GM23248 (cell line): ENCODE measurements at places on chromosomes 7 and 10. TPM values are rescaled to one million over a fixed set of nuclear protein-coding genes. Genes with fewer than 3 reads are reported as not detected.

- H3K4me3 ChIP-seq: no peak overlapping the region
- no peak overlapping the region for H3K27ac ChIP-seq
- H3K27me3 ChIP-seq: peaks cover 89% of the 10 kb centered on the region
- no peaks in the 10 kb centered on the region for H3K36me3 ChIP-seq
- no peak for DNase-seq
These were observed 7.2 kb upstream of the SP8 start for GRCh38 chr7:20793694-20794394.

- H3K27me3 ChIP-seq: no peaks in the 10 kb centered on the region
- DNase-seq: no peak
- H3K36me3 ChIP-seq: no peaks in the 10 kb centered on the region
These were observed 47.0 kb downstream of the DENND2A start for GRCh38 chr7:140593672-140593982.

DNA sequence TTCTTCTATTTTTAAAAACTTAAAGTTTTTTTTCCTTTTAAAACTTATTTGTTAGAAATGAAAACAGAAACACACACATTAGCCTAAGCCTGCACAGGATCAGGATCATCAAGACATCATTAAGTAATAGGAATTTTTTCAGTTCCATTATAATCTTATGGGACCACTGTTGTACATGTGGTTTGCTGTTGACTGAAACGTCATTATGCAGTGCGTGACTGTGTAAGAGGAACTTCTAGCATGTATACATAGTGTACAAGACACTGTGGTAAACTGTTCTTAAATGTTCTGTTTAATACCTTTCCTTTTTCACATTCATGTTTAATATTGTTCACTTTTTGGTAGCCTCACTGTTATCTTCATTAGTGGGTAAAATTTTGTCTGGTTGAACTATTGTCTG, 12.1 kb downstream of the ENTPD7 start:
- no peak for DNase-seq
- H3K4me3 ChIP-seq: no peak overlapping the region
- peaks cover 38% of the 10 kb centered on the region for H3K36me3 ChIP-seq
- no peaks in the 10 kb centered on the region for H3K27me3 ChIP-seq
- H3K4me1 ChIP-seq: peaks cover 44% of the 10 kb centered on the region
- no peak overlapping the region for H3K27ac ChIP-seq

DNA sequence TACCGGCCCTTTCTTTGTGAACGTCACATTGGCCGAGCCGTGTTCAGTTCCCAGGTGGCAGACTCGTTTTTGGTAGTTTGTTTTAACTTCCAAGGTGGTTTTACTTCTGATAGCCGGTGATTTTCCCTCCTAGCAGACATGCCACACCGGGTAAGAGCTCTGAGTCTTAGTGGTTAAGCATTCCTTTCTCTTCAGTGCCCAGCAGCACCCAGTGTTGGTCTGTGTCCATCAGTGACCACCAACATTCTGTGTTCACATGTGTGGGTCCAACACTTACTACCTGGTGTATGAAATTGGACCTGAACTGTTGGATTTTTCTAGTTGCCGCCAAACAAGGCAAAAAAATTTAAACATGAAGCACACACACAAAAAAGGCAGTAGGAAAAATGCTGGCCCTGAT, 9.9 kb upstream of the CSGALNACT2 start:
- no peaks in the 10 kb centered on the region for H3K36me3 ChIP-seq
- H3K4me1 ChIP-seq: peaks cover 16% of the 10 kb centered on the region
- no peak overlapping the region for H3K4me3 ChIP-seq
- no peak overlapping the region for H3K27ac ChIP-seq
- H3K27me3 ChIP-seq: no peaks in the 10 kb centered on the region; the same call in 1 of the 2 replicates

DNA sequence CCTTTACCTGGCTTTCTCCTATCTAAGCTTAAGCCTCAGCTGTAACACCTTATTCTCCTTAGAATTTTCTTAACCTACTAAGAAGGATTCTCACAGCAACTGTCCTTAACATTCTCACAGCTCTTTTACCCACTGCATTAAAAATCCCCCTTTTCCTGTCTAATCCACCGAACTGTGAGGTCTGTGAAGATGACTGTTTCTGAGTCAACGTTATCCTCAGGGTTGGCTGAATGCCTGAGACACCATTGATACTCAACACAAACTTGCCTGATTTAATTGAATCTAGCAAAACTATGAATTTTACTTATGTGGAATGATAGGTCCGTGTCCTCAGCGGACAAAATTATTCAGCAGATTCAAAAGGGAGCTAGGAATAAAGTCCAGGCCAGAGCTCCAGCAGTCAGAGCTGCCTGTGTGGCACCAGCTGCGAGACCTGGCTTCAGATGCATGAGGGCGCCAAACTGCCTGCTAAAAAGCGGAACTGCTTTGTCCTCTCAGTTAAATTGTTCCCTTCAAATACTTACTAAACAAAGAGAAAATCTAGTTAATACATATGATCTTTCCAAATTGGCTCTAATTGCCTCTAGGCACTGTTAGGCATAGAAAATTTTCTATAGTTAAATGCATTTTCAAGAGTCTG, 33.4 kb upstream of the VWDE start:
- DNase-seq: peak; percentile 81
- no peak overlapping the region for H3K27ac ChIP-seq
- 0 out of 2 replicates have a peak, but pooled peaks cover 6% of the 10 kb centered on the region for H3K4me1 ChIP-seq
- no peaks in the 10 kb centered on the region; the same call in 1 of the 2 replicates for H3K27me3 ChIP-seq
- no peak overlapping the region for H3K4me3 ChIP-seq
- H3K36me3 ChIP-seq: no peaks in the 10 kb centered on the region

Gene MRPL43
- 83.5 and 94.1 TPM in 2 replicates for total RNA-seq

DNA sequence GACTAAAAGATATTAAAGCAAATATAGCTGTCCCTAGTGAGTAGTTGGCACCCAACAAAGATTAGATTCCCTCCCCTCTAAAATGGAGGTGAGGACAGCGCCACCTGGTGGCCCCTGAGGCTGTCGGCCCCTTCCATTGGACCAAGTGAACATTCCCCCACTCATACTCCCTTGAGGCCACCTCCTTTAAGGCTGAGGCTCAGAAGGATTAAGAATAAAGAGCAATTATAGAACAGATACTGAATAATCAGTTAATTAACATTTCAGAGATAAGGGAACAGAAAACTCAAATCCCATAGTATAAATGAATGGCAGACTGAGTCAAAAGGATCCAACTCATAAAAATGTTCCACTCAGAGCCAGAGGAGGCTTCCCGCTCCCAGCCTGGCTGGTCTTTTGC, 130.4 kb upstream of the GHITM start:
- no peaks in the 10 kb centered on the region for H3K4me1 ChIP-seq
- no peaks in the 10 kb centered on the region for H3K27me3 ChIP-seq
- DNase-seq: peak; percentile 27
- no peak overlapping the region for H3K27ac ChIP-seq
- H3K4me3 ChIP-seq: no peak overlapping the region

Gene CALHM2
- total RNA-seq: 62.6 and 74.3 TPM in 2 replicates

DNA sequence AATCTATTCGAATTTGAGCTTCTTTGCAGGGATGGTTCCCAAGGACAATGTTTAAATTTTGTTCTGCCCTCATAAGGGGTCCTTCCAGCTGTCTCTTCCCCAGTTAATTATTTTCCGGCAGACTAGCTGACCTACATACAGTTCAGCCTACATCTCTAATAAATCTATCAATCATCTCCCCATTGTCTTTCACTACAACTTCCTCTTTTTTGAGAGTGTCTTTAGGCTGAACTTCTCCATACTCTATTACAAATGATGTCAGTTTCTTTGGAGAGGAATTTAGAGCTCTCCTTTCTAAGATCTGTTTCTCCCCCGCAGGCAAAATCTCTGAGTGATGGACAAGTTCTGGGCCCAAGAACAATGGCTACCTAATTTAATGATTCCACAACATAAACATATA, 122.2 kb downstream of the PCLO start:
- no peaks in the 10 kb centered on the region for H3K4me1 ChIP-seq
- no peak overlapping the region for H3K27ac ChIP-seq
- H3K4me3 ChIP-seq: no peak overlapping the region
- 0 out of 2 replicates have a peak, but pooled peaks cover under 1% of the 10 kb centered on the region for H3K27me3 ChIP-seq
- H3K36me3 ChIP-seq: no peaks in the 10 kb centered on the region
- no peak for DNase-seq

DNA sequence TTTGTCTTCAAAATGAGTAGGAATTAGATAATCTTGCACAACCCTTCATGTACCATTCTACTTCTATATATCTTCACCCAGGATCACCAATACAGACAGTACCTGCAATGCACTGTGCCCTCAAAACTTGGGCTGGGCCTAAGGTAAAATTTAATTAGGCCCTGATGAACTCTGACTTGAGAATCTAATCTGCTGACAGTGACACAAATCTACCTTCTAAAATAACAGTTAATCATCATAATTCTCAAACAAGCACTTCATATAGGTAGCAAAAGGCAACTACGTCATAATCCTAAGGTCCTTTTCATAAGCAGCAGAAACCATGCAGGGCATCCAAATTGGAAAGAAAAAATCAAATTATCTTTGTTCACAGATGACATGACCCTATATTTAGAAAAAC, 4.1 kb downstream of the ZNF25 start:
- peaks cover 28% of the 10 kb centered on the region for H3K36me3 ChIP-seq
- DNase-seq: no peak
- no peak overlapping the region for H3K27ac ChIP-seq
- no peak overlapping the region for H3K4me3 ChIP-seq

Gene TAS2R41
- total RNA-seq: not detected in 2 replicates

Gene FAM185A
- 2.9 and 10.7 TPM in 2 replicates for total RNA-seq
